ENCODE measurements at places on chromosomes 6 and 20.
A peak's percentile ranks its signal among the peaks of the same experiment; 100 is the strongest.

DNA sequence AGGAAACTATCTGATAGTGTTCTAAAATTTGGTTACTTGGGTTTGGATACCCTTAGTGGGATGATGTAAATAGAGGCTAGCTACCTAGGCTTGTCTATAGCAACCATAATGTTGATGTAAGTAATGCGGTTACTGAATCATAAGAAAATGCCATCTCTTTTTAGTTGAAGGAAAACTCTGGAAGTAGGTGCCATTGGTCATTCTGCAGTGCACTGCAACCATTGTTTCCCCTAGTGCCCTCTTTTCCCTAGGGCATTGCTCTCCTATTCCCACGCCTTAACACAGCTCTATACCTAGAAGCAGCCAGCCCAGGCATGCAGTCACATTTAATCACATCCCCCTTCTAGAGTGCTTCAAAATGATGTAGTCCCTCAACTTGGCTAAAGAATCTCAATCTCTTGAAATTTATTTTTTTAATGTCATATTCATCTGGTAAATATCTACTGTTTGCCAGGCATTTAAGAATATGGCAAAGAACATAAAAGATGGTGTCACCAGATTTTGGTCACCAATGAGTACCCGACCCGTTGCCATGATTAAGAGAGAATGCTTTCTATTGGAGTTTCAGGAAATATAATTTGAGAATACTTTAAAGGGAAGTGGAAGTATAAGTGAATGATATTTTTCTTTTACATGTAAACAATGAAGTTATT, 10.4 kb downstream of the LOC128125822 start:
- DNase-seq = no peak

DNA sequence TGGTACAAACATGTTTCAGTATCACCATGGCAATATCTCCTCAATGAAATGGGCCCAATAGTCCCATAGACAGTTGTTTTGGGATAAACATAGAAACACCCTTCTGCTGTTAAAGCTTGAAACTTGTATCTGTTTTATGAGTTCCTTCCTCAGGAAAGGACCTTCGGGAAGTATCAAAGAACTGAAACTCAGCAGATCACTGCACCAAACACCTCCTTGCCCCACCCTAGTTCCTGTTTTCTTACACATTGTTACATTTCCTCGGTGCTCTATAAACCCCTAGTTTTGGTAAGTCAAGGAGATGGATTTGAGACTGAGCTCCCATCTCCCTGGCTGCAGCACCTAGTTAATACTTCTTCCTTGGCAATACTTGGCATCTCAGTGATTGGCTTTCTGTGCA, 73.8 kb upstream of the ECI2 start:
- no peak for DNase-seq

- DNase-seq = no peak
Observed at GRCh38 chr6:21846541-21847451, 253.2 kb downstream of the SOX4 start.

DNA sequence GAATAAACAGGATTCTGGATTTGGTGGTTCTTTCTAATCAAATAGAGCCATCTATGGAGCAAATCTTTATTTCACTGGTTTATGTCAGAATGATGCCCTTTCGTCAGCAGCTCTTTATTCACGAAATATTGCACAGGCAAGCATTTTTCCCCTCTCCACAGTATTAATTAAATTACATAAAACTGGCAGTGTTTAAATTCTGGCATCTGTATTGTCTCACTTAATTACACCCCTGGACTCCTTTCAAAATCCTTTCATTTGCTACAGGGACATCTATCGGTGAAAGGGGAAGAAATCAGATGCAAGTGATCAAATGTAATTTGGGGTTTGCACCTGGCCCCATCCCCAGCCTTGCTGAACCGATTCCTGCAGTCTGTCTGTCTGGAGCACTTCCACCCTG, 801.9 kb downstream of the QKI start:
- DNase-seq = no peak

DNA sequence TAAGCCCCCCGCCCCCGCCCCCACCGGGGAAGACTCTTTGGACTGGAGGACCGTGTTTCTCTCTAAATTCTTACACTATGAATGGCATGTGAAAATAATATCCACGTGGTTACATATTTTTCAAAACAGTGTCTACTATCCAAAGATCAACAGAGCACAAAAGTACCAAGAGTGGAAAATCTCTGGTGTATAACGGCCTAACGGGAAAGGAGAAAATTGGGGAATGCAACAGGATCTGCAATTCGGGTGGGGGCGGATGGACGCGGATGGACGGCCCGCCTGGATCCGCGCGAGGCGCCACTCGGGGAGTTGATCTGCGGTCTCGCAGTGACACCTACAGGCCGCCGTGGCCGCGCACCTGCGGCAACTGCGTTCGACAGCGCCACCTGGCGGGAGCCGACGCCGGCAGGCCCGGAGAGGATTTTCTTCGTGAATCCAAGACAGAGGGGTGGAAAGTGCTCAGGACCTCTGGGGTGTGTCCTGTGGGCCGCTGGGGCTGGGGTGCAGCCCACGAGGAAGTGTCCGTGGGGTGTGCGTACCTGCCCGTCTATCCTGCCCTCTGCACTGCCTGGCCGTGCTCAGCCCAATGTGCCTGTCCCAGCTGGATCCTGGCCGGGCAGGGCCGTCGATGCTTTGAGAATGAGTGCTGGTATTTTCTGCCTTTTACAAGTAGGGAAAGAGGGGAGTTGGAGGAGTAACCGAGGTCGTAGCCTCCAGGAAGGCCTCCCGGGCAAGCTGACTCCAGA, 18.6 kb downstream of the ANKRD60 start:
- peak; percentile 84 for DNase-seq

DNA sequence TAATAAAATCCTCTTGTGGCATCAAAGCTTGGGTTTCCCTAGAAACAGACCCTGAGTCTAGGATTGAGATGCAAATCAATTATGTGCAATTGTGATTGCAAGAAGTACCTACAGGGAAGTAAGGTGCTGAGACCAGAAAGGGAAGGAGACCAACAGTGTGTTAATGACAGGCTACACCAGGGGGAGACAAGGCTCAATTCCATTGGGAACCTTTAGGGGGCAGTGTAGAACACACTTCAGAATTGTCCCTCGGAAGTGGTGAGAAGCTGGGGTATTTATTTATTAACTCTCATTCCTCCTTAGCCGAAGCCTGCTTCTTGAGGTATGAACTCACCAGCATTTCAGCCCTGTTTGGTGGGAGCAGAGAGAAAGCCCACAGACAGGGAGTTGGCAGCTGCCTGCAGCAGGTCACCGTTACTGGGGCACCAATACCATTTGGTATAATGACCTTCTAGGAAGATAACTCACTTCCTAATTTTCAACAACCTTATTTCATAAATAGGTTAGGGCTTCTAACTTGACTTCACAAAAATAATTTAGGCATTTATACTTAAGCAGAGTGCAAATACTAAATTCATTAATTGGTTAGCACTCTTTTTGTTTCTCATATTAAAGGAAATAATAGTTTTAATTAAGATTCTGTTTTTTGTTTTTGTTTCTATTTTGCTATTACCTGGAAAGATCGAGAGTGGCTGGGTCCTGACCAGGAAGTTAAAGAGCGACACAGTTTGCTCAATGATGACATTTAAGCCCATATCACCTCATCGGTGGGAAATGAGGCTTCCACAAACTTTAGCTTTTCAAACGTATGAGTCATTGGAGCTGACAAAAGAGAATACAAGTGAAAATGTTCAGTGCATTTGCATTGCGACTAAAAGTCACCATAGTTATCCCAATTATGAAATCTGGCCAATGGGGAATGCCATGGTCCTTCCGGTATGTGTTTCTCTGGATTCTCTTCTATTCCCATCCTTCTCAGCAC, 94.8 kb downstream of the BTBD3 start:
- DNase-seq = no peak
